MCF 10A (cell line): ENCODE measurements at places on chromosomes 6 and 20. TPM values are rescaled to one million over a fixed set of nuclear protein-coding genes. Genes with fewer than 3 reads are reported as not detected.
A peak's percentile ranks its signal among the peaks of the same experiment; 100 is the strongest.

Gene MAFB
- total RNA-seq: 15.9 and 19.7 TPM in 2 replicates

DNA sequence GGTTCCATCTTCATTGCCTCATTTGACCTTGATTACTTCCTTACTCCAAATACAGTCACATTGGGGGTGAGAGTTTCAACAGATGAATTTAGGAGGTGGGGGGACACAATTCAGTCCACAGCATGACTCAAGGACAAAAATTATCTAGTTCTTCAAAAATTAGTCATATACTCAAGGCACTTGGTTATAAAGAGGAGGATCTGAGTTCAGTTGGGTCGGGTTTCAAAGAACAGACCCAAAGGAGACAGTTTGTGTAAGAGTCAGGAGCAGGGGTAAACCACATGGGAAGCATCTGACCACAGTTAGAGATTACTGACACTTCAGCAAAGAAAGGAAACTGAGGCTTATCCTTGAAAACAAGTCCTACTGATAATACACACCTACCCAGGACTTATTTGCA lies 138.0 kb downstream of the TBC1D7 start:
- DNase-seq: no peak

DNA sequence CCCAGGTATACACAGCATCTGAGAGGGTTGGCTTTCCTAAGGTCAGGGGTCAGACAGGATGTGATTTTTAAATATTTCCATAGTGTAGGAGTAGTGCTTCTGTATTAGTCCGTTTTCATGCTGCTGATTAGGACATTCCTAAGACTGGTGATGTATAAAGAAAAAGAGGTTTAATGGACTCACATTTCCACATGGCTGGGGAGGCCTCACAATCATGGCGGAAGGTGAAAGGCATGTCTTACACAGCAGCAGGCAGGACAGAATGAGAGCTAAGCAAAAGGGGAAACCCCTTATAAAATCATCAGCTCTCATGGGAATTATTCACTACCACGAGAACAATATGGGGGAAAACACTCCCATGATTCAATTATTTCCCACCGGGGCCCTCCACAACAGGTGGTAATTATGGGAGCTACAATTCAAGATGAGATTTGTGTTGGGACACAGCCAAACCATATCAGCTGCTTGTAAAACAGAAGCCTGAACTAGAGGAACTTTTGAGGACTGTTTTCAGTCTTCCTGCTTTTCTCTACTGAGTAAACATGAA lies 91.0 kb upstream of the MEI4 start:
- peak; percentile 7 for DNase-seq

DNA sequence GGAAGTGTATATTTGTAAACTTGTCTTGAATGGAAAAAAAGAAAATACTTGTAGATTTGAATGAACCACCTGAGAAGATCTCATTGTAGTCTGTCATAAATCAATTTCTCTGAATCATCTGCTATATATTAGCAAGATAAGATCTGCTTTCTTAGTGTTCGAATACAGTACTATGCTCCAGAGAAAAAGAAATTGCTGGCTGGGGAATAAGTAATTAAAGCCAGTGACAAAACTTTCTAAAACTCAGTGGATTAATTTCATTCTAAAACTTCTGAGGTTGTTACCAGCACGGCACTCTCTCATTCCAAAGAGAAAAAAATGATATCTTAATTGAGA lies 22.4 kb upstream of the MROH8 start:
- DNase-seq: no peak

Gene MYH7B
- total RNA-seq: 0.07 and 0.27 TPM in 2 replicates

Gene POM121L2
- not detected in 2 replicates for total RNA-seq

Gene WFDC9
- total RNA-seq: not detected in 2 replicates

Gene ZSCAN31
- 5.0 and 6.7 TPM in 2 replicates for total RNA-seq

DNA sequence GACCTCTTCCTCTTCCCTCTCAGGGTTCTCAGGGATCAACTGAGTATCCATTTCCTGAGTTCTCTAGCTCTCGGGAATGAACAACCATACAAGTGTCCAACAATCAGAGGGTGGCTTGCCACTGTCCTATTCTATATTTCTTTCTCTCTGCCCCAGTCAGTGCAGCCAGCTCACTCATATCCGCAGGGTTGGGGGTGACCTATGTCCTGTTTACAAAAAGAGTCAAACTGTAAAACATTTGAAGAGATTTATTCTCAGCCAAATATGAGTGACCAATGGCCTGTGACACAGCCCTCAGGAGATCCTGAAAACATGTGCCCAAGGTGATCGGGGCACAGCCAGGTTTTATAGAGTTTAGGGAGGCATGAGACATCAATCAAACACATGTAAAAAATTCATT lies 10.8 kb upstream of the BTN3A2 start:
- no peak for DNase-seq

- no peak for DNase-seq
These were observed 1.1 kb downstream of the NT5DC1 start for GRCh38 chr6:116101790-116102189.

DNA sequence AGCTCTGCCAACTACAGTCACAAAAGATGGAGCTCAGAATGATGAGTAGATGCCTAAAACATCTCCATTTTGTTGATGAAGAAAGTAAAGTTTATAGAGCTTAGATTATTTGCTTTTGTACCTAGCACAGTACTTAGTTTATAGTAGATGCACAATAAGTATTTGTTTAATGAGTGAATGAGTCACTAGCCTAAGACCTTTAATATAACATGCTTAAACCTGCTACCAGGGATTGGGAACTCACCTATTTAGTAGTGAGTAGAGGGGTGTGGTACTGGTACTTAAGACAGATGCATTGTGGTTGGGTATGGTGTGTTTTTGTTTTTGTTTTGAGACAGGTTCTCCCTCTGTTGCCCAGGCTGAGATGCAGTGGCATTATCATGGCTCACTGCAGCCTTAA lies 35.8 kb downstream of the TRIM38 start:
- DNase-seq: no peak

DNA sequence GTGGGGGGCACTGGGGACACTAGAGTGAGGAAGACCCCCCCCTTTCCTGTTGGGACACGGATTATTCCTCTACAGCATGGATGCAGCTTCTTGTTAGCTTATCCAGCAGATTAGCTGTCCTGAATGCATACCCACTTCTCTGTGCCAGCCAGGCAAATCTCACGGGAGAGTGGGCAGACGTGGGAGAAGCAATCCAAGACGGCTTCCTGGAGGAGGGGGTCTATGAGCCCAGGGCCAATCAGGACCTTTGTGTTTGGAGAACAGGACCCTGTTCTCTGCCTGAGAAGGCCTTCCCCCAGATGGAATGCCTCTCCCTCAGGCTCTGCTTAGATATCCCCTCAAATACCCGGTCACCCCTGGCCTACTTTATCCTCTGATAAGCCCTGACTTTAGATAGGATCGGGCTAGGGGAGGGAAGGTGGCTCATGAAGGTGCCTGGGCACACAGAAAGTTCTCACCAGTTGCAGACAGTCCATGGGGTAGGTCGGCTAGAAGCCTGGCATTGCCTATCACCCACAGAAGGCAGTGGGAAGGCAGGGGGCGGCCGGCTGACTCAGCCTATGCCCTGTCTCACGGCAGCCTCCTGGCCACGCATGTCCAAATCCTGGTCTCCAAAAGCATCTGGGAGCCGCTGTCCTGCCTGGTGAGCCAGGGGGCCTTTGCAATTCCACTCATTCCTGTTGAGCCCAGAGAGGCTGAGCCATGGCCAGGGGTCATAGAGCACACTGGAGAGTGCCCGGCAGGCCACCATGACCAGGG lies 34.7 kb downstream of the SUN5 start:
- no peak for DNase-seq

- DNase-seq: peak; percentile 41
These were observed 107.3 kb downstream of the GMPR start for GRCh38 chr6:16345449-16346330.

DNA sequence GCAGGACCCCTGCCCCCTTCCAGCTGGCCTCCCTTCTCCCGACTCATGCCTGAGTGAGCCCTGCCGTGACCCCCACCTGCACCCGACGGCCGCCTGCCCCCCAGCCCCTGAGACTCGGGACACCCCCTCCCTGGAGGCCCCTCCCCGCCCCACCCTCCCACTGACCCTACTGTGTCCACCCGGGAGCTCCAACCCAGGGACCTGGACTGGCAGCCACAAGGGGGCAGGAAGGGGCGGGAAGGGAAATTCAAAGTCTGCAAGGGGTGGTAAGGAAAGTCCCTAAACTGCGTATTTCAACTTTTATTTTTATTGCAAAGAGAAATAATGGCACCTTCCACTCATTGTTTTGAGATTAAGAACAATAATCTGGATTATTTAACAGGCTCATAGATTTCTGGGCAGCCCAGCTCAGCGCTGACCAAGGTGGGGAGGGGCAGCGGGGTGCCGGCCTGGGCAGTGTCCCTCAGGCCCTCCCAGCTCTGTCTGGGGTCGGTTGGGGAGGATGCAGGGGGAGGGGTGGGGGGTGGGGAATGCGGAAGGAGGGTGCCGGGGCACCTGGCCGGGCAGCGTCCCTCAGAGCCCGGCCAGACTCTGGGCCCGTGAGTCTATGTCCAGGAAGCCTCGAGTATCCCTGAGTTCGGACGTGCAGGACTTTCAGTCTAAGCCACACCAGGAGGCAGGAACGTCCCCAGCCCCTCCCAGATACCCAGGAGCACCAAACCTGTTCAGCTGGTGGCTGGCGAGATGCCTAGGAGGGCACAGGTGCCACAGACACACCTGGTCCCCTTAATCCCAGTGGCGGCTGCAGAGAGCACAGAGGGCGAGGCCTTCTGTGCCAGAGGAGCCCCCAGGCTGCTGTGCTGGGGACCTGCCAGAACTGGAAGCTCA lies 1.3 kb upstream of the PTK6 start:
- DNase-seq: peak; percentile 38

Gene EYS
- total RNA-seq: 1.5 and 1.6 TPM in 2 replicates

Gene TRIM10
- not detected in 2 replicates for total RNA-seq

DNA sequence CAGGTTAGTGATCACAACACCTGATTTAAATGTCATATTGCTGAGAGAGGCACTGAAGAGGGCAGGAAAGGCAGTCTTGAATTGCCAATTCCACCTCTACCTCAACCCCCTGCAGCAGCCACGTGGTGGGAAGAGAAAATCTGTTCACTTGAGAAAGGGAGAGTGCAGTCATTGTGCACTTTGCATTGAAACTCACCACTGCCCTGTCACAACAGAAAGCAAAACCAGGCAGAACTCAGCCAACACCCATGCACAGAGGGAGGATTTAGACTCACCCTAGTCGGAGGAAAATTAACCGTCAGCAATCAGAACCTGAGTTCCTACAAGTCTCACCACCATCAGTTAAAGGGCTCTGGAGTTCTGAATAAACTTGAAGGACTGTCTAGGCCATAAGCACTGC lies 1040.2 kb downstream of the HACE1 start:
- no peak for DNase-seq

DNA sequence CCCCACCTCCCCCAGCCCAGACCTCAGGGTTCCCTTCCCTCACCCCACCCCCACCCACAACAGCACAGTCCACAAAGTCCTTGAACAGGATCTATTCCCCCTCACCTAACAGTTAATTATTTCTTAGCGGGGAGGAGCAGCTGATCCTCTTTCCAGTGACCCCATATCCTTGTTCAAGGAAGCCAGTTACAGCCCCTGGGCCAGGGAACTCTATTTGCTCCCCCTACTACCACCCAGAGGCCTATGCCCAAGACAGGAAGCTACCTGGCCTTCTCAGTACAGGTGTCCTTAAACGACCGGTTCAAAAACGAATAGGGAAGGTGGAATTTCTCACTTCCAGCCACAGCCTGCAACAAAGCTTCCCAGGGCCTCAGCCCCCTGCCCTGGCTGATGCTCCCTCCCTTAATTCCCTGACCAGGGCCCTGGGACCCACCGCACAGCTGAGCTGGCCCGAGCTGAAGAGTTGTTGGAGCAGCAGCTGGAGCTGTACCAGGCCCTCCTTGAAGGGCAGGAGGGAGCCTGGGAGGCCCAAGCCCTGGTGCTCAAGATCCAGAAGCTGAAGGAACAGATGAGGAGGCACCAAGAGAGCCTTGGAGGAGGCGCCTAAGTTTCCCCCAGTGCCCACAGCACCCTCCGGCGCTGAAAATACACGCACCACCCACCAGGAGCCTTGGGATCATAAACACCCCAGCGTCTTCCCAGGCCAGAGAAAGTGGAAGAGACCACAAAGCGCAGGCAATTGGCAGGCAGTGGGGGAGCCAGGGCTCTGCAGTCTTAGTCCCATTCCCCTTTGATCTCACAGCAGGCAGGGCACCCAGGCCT lies 778 bp downstream of the MCCD1 start:
- no peak for DNase-seq

Gene ANGPT4
- total RNA-seq: not detected in 2 replicates

- no peak for DNase-seq
These were observed 11.4 kb downstream of the RIN2 start for GRCh38 chr20:19769507-19769906.

- peak; percentile 72 for DNase-seq
These were observed 19.8 kb upstream of the TREM1 start for GRCh38 chr6:41306187-41306854.

DNA sequence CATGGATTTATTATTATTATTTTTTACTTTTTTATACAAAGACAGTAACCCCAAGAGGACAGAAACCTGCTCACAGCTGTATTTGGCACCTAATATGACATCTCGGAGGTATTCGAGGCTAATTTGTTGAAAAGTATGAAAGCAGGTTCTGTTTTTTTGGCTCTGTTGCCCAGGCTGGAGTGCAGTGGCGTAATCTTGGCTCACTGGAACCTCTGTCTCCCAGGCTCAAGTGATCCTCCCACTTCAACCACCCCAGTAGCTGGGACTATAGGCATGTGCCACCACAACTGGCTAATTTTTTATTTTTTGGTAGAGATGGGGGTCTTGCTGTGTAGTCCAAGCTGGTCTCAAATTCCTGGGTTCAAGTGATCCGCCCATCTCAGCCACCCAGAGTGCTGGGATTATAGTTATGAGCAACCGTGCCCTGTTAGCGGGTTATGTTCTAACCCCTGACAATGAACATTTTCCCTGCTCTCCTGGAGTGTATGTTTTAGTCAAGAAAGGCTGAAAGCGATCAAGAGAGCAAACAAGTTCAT lies 53.7 kb upstream of the ZNF217 start:
- no peak for DNase-seq

GRCh38 chr6:43267619-43268354 lies 24.5 kb downstream of the TTBK1 start:
- no peak for DNase-seq

GRCh38 chr20:2386516-2387179 lies 5.9 kb downstream of the TGM6 start:
- peak; percentile 62 for DNase-seq

Gene SLPI
- 273 and 284 TPM in 2 replicates for total RNA-seq

Gene PRL
- not detected in 2 replicates for total RNA-seq

- no peak for DNase-seq
These were observed 61.1 kb downstream of the HMGN3 start for GRCh38 chr6:79173378-79173777.

DNA sequence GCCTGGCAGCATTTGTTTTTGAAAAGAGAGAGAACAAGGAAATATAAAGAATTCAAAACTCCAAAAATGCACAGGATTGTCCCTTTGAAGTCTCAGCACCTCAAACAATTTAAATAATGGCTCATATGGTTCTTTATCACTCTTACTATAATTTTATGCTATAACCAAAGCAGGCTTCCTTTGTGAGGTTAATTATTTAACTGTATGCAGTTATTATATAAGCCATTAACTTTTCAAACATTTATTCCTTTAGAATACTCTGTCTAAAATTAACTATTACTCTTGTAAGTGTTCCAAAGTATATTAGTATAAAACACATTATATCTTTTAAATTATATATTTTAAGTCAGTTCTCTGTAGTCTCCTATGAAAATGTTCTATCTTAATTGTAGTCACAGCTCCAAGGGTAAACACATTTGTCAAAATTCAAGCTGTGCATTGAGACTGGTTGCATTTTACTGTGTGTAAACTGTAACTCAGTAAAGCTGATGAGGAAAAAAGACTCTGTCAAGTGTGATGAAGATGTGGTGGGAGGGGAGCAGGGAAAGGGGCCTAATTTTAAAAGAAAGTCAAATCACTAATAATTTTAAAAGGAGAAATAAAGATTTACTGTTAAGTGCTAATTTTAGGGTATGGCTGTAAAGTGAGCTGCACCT lies 20.0 kb upstream of the PLAGL1 start:
- DNase-seq: no peak

Gene SRC
- 28.1 and 29.5 TPM in 2 replicates for total RNA-seq

Gene SLC32A1
- not detected in 2 replicates for total RNA-seq
